Stimulated activated CD8-positive, alpha-beta memory T cell treated with anti-CD3 and anti-CD28 coated beads, Interleukin-7, amount 100 ng/mL, for 1 hour (primary cell): ENCODE measurements at places on chromosomes 7 and 10.

DNA sequence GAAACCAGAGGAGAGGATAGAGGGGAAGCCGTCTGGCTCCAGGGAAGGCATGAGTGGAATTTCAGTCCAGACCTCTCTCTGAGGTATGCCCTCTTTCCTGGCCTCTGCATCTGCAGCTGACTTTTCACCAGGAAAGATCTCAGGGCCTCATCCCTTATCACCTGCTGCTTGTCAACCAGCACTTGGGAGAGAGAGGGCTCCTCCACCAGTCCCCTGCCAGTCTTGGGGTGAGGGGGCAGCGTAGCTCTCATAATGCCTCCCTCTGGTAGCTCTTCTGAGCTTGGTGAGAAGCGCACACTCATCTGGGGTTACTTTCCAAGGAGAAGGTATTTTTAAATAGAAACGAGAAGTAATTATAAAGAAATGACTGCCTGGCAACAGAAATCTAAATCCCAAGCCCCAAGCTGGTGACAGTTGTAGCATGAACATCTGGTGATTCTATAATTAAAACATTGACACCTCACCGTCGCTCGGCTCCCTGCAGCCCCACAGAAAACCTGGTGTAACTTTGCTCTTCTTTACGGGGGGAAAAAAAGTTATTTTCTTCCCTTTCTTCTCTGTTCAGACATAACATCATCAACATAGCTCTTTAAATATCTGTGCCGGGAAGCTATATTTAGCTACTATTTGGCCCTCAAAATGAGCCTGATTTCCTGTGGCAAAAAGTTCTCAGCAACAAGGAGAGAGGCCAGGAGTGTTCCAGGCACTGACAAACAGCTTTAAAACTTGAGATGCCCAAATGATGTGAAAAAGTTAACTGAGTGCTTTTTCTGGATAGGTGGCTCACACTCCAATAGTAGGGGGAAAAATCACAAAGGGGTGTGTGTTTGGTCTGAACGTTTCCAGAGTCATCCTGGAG is 26.9 kb downstream of the HIP1 start:
- DNase-seq = no peak

DNA sequence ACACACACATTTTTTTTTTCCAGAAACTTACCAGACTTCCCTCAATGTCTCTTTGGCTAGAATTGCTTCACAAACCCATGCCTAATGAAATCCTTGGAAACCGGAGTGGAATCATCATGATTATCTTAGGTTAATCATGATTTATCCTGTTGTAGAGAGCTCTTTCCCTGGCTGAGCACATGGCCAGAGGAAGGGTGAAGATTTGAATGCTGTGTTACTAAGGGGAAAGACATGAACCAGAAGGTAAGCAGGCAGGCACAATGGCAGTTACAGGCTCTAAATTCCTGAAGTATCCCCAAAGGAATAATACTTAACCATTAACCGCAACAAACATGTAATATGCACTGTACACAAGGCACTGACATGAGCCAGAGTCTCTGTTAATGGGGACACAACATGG is 4.1 kb upstream of the RNF148 start:
- no peak for DNase-seq

DNA sequence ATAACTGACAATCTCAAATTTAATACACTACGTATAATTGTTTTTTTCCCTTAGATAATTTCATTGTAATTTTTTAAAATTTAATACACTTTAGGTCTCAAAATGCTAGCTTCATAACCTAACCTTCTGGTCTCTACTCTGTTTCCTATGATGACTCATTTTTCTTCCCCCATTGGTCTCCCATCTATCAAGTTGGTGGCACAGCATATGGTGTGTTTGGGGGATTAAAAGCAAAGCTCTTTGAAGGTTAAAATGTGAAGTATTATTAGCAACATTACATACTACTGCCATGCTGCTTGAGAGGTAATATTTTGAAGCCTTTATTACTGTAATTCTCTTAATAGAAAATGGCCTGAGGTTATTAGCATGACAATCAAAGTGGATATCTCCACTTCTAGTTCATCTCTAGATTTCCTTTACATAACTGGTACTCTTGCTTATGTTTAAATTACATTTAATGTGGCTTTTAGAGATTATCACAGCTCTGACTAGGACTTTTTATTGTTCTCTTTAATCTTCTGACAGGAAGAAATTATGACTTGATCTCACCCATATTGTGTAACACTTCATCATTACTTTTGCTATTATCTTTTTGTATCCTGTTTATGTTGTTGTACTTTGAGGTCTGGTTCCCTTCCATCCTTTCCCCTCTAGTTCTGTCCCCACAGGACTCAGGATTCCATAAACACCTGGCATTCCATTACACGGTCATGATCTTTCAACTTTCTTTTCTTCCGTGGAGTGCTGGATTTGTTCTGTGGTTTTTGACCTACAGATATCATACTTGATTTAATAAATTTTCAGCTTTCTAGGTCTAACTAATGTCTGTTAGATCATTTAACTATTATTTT is 185.1 kb downstream of the SEMA3D start:
- DNase-seq = no peak

DNA sequence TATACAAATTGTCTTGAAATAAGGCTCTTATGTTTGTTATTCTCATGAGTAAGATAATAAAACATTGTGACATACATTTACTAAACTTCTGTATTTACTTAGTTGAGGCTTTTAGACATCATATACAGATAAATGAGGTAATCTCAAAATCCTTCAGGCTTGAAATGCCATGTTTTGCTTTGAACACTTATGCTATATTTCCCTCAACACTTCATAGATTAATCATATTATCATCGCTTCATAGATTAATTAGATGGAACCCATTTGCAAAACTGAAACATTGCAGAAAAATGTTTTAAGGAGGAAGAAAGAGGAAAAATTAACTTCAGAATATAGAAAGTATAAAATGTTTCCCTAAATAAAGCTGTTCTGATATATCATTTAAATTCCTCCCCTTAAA is 165.0 kb upstream of the CNTNAP2 start:
- no peak for DNase-seq

- no peak for DNase-seq
Observed at GRCh38 chr7:122902751-122903495, 16.7 kb upstream of the CADPS2 start.

- no peak for DNase-seq
Observed at GRCh38 chr10:98273057-98273850, 5.3 kb upstream of the LOXL4 start.

DNA sequence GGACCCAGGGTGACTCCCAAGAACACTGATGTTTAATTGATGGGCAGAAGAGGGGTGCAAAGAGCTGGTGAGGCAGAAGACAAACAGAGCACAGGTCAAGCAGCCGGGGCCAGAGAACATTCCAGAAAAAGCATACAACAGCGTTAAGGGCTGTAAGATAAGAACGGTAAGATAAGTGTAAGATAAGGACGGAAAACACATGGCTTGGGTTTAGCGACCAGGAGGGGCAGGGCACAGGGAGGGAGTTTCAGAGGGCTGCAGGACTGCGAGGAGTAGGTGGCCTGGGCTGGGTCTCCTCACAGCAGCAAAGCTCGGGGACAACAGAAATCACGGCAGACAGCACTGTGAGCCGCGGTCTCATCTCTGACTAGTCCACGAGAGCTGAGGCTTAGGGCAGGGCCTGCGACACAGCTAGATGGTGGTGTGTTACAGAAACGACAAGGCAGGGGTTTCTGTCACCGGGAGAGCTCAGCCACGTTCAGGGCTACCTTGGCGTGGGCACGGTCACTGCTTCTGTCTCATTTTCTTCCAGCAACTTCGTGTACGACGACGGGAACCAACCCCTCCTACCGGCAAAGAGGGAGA is 24.6 kb downstream of the BRI3 start:
- DNase-seq = no peak

- DNase-seq = no peak
Observed at GRCh38 chr7:123773481-123773880, 24.7 kb upstream of the WASL start.

DNA sequence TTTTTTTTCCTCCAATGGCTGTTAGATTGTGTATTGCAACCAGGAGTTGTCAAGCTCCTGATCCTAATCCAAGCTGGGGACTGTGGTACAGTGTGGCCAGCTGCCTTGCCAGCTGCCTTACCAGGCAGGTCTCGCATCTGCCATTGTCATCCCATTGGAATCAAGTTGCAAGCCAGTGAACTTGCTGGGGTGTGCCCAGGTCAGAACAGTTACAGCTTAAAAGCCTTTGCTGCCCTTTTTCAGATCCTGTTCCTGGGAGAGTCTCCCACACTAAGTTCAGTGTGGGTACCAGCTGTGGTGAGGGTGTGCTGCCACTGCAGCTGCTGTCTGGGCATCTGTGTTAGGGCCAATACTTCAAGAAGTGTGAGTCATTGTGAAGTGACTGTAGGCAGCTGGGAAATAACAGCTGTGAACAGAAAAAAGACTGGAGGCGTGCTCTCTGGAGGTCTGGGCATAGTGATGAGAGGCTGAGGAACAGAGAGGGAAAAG is 72.8 kb downstream of the CCNY start:
- DNase-seq = no peak

GRCh38 chr7:90188281-90188680 is 23.3 kb upstream of the STEAP2 start:
- no peak for DNase-seq

DNA sequence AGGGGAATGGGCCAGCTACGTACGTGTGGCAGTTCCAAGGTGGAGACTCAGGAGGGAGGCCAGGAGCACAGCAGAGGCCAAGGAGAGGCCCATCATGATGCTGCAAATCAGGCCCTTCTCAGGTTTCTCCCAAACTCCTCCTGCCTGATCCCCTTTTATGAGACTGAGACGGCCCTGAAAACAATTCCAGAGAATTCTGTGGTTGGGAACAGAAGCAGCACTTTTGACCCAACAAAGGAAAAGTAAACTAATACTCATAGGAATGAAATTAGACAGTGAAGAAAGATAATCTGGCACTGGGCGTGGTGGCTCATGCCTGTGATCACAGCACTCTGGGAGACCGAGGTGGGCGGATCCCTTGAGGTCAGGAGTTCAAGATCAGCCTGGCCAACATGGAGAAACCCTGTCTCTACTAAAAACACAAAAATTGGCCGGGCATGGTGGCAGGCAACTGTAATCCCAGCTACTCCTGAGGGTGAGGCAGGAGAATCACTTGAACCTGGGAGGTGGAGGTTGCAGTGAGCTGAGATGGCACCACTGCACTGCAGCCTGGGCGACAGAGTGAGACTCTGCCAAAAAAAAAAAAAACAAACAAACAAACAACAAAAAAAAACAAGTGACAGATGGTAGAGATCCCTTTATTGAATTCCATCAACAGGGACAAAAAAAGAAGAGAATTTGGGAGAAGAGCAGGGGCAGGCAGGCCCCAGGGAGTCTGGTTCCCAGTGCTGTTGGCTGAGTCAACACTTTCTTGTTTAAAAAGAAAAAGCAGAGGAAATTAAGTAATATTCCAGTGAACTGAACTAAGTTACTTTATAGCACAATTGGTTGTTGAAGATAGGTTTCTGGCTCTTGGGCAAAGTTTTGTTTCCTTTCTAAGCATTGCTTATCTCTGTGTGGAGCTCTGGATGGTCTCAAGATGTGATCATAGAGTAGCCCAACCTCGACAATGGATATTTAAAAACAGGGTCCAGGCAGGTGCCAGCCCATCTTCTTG is at the start of gene CCL26:
TSS of gene CCL26 (minus strand) at position 131 of the 997 bp plus-strand sequence. CDS start at position 96, 35 bp downstream.
- no peak for DNase-seq

DNA sequence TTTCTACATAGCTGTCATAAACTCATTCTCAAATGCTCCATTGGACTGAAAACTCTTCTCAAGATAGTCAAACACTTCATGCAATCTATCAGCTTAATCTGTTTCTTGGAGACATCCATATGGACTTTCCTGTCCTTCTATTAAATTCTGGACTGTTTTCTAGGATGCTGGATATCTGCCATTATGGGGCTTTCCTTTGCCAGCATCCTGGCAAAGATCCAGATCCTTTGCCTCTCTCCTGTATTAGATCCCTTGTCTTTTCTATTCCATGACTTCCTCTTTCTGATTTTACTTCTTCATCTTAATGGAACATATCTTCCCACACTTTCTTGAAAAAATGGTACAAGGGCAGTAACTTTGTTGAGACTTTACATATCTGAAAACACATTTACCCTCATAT is 35.9 kb upstream of the SKAP2 start:
- no peak for DNase-seq

GRCh38 chr10:126857178-126857806 is 47.9 kb upstream of the DOCK1 start:
- DNase-seq = no peak

DNA sequence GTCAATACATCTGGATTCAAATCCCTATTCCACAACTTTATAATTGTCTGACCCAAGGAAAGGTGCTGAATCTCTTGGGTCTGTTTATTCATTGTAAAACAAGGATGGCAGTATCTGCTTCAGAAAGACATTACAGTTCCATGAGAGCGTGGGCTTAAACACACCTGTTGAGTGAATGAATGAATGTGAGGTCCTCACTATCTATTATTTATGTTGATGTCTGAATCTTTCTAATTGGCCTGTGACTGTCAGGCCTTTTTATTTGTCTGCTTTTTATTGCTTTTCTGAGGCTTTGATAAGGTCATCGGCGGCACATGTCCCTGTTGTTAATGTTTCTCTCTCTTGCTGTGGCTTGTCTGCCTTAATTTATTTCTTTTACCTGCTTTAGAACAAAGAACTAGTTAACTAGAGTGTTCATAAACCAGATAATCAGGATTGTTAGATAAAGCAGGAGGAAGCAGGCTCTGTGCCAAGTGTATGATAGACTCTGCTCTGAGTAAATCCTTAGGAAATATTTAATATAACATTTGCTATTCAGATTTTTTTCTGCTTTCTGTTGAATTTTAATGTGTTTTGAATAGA is 42.3 kb upstream of the CYCS start:
- DNase-seq = no peak

- DNase-seq = no peak
Observed at GRCh38 chr10:125141150-125141859, 19.1 kb downstream of the CTBP2 start.

- DNase-seq = no peak
Observed at GRCh38 chr7:47763063-47763974, 181.4 kb upstream of the TNS3 start.

- no peak for DNase-seq
Observed at GRCh38 chr10:5165738-5166137, 19.2 kb downstream of the AKR1C8 start.

DNA sequence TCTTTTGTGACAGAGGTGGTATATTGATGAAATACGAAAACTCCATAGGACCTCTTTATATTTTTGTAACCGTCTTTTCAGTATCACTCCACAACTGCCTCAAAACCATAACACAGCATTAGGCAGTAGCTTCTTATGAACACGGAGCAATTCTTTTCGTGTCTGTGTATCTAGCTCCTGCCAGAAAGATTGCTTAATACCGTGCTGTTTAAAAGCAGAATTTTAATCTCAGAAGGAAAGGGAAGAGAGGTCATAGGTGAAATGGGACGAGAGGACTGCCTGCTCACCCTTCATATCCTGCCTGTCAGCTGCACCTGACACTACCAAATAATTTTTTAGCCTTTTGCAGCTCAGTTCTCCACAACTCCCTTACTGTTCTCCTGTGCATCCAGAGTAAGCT is 200.7 kb downstream of the DNAH11 start:
- DNase-seq = no peak

DNA sequence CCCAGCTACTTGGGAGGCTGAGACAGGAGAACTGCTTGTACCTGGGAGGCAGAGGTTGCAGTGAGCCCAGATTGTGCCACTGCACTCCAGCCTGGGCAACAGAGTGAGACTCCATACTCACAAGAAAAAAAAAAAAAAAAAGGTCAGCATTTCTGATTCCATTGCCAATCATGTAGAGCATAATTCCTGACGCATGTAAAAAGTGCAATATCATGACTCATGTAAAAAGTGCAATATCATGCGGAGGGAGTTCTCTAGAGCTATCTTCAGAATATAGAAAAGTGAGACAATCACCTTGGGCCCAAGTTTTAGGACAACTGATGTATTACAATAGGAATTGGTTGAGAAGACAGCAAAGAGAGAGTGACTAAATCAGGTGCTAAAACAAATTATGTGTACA is 85.8 kb downstream of the SEMA3A start:
- no peak for DNase-seq

- no peak for DNase-seq
Observed at GRCh38 chr10:24162206-24162985, 46.5 kb upstream of the KIAA1217 start.
